ENCODE measurements at places on chromosomes 4 and X.

GRCh38 chr4:56360071-56360470 is 27.2 kb downstream of the AASDH start:
- H3K4me3 ChIP-seq, result no peak overlapping the region
- DNase-seq, result no peak
- H3K4me1 ChIP-seq, result no peaks in the 10 kb centered on the region

GRCh38 chr4:152996111-152996571 is 60.0 kb downstream of the FHDC1 start:
- peak; percentile 27 for DNase-seq
- H3K27me3 ChIP-seq, result no peaks in the 10 kb centered on the region
- no peaks in the 10 kb centered on the region for H3K36me3 ChIP-seq
- no peak overlapping the region for H3K4me3 ChIP-seq
- H3K27ac ChIP-seq, result no peak overlapping the region
- no peaks in the 10 kb centered on the region for H3K4me1 ChIP-seq

DNA sequence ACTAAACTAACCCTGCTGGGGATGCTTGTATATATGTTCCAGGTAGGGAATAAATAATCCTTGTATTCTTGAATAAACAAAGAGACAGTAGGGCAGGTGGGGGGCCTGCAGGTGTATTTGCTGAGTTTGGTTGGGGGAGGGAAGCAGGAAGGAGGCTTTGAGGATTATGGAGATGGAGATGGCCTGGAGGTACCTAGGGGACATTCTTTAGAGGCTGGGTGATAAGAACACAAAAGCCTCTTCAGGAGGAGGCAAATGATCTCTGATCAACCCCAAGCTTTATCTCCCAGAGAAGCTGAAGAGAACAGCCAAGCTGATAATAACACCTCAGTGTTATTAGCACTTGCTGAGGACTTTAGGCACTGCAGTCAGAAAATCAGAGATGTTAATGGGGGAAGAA is 187.7 kb downstream of the MGST2 start:
- no peak overlapping the region for H3K27ac ChIP-seq
- H3K4me3 ChIP-seq, result no peak overlapping the region
- no peaks in the 10 kb centered on the region for H3K36me3 ChIP-seq
- DNase-seq, result no peak
- H3K4me1 ChIP-seq, result peaks cover 4% of the 10 kb centered on the region

GRCh38 chr4:163269869-163270268 is 62.5 kb downstream of the NPY1R start:
- no peaks in the 10 kb centered on the region for H3K4me1 ChIP-seq
- no peaks in the 10 kb centered on the region for H3K27me3 ChIP-seq
- DNase-seq, result no peak
- H3K4me3 ChIP-seq, result no peak overlapping the region

GRCh38 chr4:53307819-53308780 is 57.8 kb downstream of the SCFD2 start:
- DNase-seq, result no peak
- no peaks in the 10 kb centered on the region for H3K4me1 ChIP-seq
- no peak overlapping the region for H3K27ac ChIP-seq
- no peak overlapping the region for H3K4me3 ChIP-seq
- H3K27me3 ChIP-seq, result no peaks in the 10 kb centered on the region

DNA sequence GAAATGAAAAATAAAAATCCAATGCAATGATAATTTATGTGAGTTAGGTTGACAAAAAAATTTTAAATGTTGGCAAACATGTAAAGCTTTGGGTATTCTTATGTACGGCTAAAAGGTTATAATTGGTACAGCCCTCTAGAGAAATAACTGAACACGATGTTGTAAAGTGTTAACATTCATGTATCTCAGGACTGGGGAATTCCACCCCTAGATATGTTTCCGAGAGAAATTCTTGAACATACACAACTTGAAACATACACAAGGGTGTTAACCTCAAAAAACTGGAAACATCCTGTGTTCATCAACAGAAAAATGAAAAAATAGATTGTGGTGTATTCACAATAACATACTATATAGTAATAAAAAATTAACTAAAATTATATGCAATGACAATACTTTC is 91.8 kb downstream of the CHM start:
- H3K36me3 ChIP-seq, result no peaks in the 10 kb centered on the region
- no peak overlapping the region for H3K27ac ChIP-seq
- no peaks in the 10 kb centered on the region for H3K27me3 ChIP-seq
- no peak for DNase-seq
- H3K4me1 ChIP-seq, result no peaks in the 10 kb centered on the region

GRCh38 chr4:6119507-6120020 is 80.8 kb downstream of the JAKMIP1 start:
- H3K27ac ChIP-seq, result no peak overlapping the region
- H3K4me3 ChIP-seq, result no peak overlapping the region
- H3K36me3 ChIP-seq, result no peaks in the 10 kb centered on the region
- no peaks in the 10 kb centered on the region for H3K4me1 ChIP-seq

DNA sequence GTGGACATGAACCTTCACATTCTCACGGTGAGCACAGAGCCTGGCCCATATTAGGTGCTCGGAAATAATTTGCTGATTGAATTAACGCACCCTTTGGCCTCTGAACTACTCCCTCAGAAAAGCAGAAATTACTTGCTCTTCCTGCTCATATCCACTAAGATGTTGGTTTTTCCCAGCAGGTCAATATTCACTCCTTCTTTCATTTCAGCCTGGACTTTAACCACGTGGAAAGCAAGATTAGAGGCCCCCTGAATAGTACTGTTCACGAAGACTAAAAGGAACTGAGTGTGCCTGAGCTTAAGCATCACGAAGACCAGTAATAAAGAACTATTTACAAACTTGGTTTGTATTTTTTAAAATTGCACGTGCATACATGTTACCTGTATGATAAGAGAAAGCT is 9.9 kb downstream of the MTNR1A start:
- no peak for DNase-seq
- H3K27ac ChIP-seq, result no peak overlapping the region
- H3K4me3 ChIP-seq, result no peak overlapping the region
- H3K36me3 ChIP-seq, result no peaks in the 10 kb centered on the region
- H3K27me3 ChIP-seq, result no peaks in the 10 kb centered on the region
- no peaks in the 10 kb centered on the region for H3K4me1 ChIP-seq

DNA sequence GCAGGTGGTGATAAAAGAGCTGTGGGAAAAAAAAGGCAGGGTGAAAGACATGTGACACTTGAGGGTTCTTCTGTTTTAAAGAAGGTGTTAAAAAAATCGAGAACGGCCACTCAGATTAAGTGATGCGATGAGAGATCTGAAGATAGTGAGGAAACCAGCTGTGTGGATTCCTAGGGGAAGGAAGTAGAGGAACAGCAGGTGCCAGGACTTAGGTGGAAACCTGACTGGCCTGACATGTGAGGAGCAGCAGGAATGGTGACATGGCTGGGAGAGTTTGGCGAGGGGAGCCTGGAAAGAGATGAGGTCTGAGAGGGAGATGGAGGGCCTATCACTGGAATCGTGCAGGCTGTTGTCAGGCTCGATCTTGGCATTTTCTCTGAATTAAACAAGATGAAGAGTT is 55.5 kb downstream of the BMPR1B start:
- DNase-seq, result no peak
- no peak overlapping the region for H3K4me3 ChIP-seq
- no peaks in the 10 kb centered on the region for H3K36me3 ChIP-seq
- H3K4me1 ChIP-seq, result no peaks in the 10 kb centered on the region

DNA sequence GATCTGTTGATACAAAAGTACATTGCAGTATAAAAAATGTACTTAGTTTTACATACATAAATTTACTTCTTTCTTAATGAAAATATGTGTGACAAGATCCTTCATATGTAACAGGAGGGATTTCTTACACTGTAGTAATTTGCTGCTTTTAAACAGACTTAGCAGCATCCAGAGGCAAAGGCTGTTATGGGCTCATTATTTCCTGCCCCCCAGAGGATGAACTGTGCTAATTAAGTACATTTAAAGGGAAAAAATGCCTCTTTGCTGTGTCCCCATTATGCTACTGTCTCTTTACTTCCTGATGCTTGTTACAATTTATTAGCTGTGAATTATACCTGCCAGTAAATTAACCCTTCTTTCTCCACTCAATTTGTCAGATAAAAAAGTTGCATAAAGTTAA is 47.1 kb downstream of the NDST3 start:
- no peak for DNase-seq
- H3K27ac ChIP-seq, result no peak overlapping the region
- H3K36me3 ChIP-seq, result no peaks in the 10 kb centered on the region
- no peak overlapping the region for H3K4me3 ChIP-seq
- no peaks in the 10 kb centered on the region for H3K4me1 ChIP-seq

- H3K27me3 ChIP-seq, result no peaks in the 10 kb centered on the region
- no peak overlapping the region for H3K27ac ChIP-seq
- H3K4me1 ChIP-seq, result no peaks in the 10 kb centered on the region
- no peak for DNase-seq
Observed at GRCh38 chr4:46950826-46951225, 41.8 kb upstream of the COX7B2 start.

DNA sequence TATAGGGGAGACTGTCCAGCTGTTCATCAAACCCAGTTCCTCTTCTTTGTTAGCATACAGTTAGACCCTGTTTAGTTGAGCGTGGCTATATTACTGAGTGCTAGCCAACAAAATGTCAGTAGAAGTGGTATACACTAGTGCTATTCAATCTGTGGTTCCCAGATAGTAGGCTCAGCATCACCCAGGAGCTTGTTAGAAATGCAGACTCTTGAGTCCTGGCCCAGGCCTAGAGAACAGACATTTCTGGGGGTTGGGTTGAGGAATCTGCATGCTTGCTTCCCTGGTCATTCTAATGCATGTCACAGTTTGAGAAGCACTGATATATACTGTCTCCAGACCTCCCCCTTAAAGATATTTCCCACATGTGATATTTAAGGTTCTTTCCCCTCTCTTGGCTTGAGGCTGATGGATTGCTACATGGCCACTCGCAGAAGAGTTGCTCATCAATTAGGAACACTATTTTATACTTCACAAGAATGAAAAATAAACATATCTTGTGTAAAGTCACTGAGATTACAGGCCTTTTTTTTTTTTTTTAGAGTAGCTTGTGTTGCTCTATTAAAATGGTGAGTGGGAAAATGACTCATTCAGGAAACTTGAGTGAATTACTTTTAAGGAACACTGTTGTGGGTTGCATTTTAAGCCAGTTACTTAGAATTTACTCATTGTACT is 289.0 kb downstream of the STIM2 start:
- H3K27me3 ChIP-seq, result no peaks in the 10 kb centered on the region
- H3K27ac ChIP-seq, result no peak overlapping the region
- no peak overlapping the region for H3K4me3 ChIP-seq
- H3K36me3 ChIP-seq, result no peaks in the 10 kb centered on the region

- no peaks in the 10 kb centered on the region for H3K4me1 ChIP-seq
- no peaks in the 10 kb centered on the region for H3K36me3 ChIP-seq
- H3K27me3 ChIP-seq, result no peaks in the 10 kb centered on the region
- H3K4me3 ChIP-seq, result no peak overlapping the region
- DNase-seq, result no peak
Observed at GRCh38 chr4:27304751-27305150, 444.1 kb downstream of the STIM2 start.

GRCh38 chrX:19342331-19342906 is 1.3 kb upstream of the PDHA1 start:
- H3K4me3 ChIP-seq, result no peak overlapping the region
- DNase-seq, result no peak
- peaks cover 6% of the 10 kb centered on the region for H3K4me1 ChIP-seq
- H3K27me3 ChIP-seq, result no peaks in the 10 kb centered on the region
- H3K36me3 ChIP-seq, result no peaks in the 10 kb centered on the region

DNA sequence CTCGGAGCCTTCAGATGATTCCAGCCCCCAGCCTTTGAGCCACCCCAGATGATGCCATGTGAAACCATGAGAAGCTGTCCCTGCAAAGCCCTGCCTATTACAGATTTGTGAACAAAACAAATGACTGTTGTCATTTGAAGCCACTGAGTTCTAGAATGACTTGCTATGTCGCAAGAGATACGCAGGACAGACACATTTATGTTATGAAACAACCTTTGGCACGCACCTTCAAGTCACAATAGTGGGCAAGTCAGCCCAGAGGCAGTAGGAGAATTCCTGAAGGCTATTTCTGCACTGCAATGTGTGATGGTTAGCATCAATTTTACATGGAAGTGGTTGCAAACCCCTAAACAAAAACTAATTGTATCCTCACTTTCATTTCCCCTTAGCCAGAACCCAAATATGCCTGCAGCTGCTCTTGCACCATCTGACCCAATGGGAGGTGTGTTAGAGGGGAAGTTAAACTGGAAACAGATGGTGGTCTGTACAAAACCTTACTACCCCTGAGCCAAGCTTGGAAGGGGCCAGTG is 174.4 kb upstream of the ATP6AP2 start:
- no peak for DNase-seq
- no peak overlapping the region for H3K4me3 ChIP-seq
- H3K27ac ChIP-seq, result no peak overlapping the region
- no peaks in the 10 kb centered on the region for H3K36me3 ChIP-seq
- peaks cover 9% of the 10 kb centered on the region for H3K4me1 ChIP-seq
- H3K27me3 ChIP-seq, result no peaks in the 10 kb centered on the region

- no peak for DNase-seq
- no peak overlapping the region for H3K4me3 ChIP-seq
- H3K27me3 ChIP-seq, result no peaks in the 10 kb centered on the region
- no peak overlapping the region for H3K27ac ChIP-seq
- H3K4me1 ChIP-seq, result no peaks in the 10 kb centered on the region
Observed at GRCh38 chrX:54865208-54865607, 55.4 kb upstream of the TRO start.

- H3K27ac ChIP-seq, result no peak overlapping the region
- H3K36me3 ChIP-seq, result no peaks in the 10 kb centered on the region
- H3K4me3 ChIP-seq, result no peak overlapping the region
Observed at GRCh38 chrX:55523356-55523755, 33.7 kb upstream of the USP51 start.

DNA sequence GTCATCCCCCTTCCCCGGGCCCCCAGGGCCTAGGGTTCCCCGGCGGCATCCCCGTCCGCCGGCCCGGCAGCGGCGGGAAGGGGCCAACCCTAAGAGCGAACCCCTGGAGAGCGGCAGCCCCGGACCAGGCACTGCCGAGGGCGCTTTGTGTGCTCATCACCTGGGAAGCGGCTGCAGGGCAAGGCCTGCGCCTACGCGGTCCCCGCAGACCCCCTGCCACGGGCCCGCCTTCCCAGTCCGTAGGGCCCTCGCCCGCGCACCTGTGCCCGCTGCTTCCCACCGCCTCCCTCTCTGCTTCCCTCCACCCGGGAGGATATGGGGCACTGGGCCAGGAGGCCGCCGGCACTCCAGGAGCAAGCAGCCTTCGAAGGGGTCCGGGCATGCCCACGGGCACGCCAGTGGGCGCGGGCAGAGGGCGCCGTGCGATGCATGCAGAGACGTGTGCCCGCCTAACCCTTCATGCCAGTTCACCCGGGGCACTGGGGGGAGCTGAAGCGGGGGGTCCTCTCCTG is 2.6 kb downstream of the FLNA start:
- H3K4me3 ChIP-seq, result no peak overlapping the region
- no peaks in the 10 kb centered on the region for H3K27me3 ChIP-seq
- no peaks in the 10 kb centered on the region for H3K36me3 ChIP-seq

GRCh38 chr4:158786955-158787354 is 18.1 kb downstream of the FNIP2 start:
- no peak for DNase-seq
- no peaks in the 10 kb centered on the region for H3K27me3 ChIP-seq
- H3K4me1 ChIP-seq, result peaks cover 59% of the 10 kb centered on the region
- H3K27ac ChIP-seq, result peak overlapping the region; percentile 36
- H3K36me3 ChIP-seq, result no peaks in the 10 kb centered on the region
- H3K4me3 ChIP-seq, result no peak overlapping the region

- no peak overlapping the region for H3K27ac ChIP-seq
- DNase-seq, result no peak
Observed at GRCh38 chr4:183867247-183867646, 37.9 kb upstream of the STOX2 start.

- H3K4me1 ChIP-seq, result no peaks in the 10 kb centered on the region
- no peak overlapping the region for H3K27ac ChIP-seq
- H3K27me3 ChIP-seq, result no peaks in the 10 kb centered on the region
- no peak overlapping the region for H3K4me3 ChIP-seq
- DNase-seq, result no peak
- no peaks in the 10 kb centered on the region for H3K36me3 ChIP-seq
Observed at GRCh38 chrX:16155581-16156096, 11.6 kb upstream of the MAGEB17 start.
